ENCODE measurements at places on chromosomes 16 and 17.

DNA sequence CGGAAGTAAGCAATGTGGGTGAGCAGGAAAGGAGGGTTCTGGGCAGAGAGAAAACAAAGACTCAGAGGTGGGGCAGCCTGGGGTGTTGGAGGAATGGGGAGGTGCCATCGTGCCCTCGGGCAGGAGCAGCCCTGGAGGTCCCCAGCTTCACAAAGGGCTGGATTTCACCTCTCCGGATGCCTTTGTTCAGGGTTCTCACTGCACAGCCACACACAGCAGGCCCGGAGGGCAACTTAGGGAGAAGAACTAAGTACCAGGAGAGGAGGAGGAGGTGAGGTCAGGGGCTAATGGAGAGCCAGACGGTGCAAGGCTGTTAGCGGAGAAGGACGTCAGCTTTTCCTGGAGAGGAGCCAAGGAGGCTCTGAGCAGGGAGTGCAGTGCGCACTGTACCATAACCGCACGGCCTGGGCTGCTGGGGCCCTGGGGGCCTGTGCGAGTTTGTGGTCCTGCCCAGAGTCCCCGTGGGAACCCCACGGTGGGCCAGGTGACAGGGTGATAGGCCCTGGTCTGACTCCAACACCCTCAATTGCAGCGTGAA is 9.3 kb downstream of the ARRB2 start:
- no peak for DNase-seq

- DNase-seq, result no peak
These were observed 37.9 kb upstream of the METTL16 start for GRCh38 chr17:2549392-2550211.

DNA sequence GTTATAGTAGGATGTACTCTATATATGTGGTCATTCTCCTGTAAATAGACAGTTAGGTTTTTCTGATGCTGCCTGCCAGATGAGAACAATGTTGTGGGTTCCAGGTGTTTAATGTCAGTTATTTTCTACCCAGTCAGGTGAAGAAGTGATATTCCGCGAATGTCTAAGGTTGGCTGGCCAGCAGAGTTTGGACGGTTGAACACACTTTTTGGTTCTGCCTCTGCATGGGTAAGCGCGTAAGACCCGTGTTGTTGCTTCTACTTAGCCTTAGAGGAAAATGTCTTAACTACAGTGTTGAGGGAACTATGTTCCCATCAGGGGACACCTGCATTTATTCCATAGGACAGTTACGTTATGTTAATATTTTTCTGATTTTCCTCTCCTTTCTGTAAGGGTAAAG is 162.6 kb downstream of the MAP2K6 start:
- no peak for DNase-seq

GRCh38 chr16:13453938-13454553 is 465.9 kb upstream of the ERCC4 start:
- peak; percentile 16 for DNase-seq

DNA sequence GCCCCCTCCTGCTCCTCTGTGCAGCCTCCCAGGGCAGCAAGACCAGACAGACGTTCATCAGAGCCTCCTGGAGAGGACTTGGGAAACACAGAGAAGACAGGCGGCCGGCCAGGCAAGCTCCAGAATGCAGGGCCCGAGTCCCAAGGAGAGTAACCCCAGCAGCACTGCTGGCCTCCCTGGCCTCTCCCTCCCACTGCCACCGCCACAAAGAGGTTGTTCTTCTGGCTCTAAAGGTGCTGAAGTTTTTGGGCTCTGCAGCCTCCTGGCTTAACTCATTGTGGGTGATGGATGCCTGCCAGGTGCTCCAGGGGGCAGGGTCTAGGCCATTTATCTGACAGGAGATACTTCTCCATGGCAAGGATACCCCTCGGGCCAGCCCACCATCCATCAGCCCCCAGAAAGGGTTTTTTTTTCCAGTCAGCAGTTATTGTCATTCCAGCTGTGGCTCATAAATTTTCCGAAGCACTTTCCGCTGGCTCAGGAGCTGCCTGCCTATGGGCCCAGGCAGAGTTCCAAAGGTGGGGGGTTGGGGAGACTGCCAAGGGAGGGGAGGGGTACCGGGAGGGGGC is 32.0 kb upstream of the MRPS23 start:
- no peak for DNase-seq

- DNase-seq, result no peak
These were observed 129.6 kb upstream of the TNRC6C start for GRCh38 chr17:77828749-77829539.

GRCh38 chr16:69563605-69564580 is 1.9 kb upstream of the NFAT5 start:
- DNase-seq, result peak; percentile 55

GRCh38 chr16:22369221-22369811 is 5.1 kb downstream of the CDR2 start:
- DNase-seq, result peak; percentile 54

DNA sequence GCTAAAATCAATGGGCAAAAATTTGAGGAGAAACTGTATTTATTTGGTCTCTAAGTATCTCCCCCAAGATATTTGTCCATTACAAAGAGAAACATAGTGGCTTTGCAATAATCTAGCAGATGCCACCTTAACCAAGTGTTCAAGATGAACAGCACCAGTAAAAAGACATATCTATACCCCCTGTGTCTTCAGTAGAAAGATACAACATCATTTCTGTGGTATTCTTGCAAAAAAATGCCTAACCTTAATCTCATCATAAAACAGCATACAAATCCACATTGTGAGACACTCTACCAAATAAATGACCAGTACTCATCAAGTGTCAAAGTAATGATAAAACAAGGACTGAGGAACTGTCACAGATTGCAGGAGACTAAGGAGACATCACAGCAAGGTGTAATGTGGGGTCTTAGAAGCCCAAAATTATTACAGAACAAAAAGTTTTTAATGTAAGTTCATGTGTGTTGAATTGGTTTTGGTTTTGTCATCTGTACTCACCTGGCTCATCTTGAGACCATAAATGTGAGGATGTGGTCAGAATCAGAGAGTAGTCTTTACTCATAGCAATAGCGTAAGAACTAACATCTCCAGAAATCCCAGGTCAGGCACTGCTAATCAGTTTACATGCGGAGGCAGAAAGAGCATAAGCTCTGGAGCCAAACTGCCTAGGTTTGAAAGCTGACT is 77.2 kb downstream of the AATF start:
- no peak for DNase-seq

GRCh38 chr17:18860161-18860972 is 2.4 kb downstream of the PRPSAP2 start:
- DNase-seq, result no peak

GRCh38 chr16:3202903-3203539 is 15.0 kb downstream of the OR1F1 start:
- DNase-seq, result no peak

- no peak for DNase-seq
These were observed 236.0 kb downstream of the IRF8 start for GRCh38 chr16:86134802-86135461.

- no peak for DNase-seq
These were observed 97.3 kb upstream of the ZNF469 start for GRCh38 chr16:88285514-88285822.

- no peak for DNase-seq
These were observed 36.6 kb downstream of the TMEM11 start for GRCh38 chr17:21177401-21177800.

DNA sequence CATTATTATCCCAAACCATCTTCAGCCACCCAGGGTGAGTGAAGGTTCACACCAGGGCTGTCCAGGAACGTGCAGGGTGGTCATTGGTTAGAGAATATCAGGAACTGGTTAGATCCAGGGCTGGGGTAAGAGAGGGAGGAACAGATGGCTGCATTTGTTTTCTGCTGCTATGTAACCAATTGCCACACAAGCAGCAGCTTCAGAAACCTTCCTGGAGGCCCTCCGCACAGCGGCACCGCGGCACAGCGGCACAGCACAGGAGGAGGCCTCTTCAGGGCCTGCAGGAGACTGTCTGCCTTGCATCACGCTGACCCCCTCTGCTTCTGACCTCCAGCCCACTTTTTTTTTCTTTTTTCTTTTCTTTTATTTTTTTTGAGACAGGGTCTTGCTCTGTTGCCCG is 86.1 kb downstream of the KCNJ12 start:
- no peak for DNase-seq

GRCh38 chr16:4886151-4886550 is 38.9 kb downstream of the UBN1 start:
- DNase-seq, result no peak

DNA sequence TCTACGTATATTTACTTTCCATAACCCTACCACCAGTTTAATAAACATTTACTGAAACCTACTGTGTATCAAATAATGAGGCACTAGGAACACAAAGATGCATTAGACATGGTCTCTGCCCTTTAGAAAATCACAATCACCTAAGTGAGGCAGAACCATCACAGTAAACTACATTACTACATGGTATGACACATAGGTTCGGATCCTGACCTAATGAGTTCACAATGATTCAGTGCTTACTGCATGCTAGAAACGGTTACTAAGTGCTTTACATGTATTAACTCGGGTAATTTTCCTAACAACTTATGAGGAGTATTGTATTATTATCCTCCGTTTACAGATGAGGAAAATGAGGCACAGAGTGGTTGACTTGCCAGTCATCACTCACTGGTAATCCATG is 5.2 kb upstream of the SYNRG start:
- no peak for DNase-seq

DNA sequence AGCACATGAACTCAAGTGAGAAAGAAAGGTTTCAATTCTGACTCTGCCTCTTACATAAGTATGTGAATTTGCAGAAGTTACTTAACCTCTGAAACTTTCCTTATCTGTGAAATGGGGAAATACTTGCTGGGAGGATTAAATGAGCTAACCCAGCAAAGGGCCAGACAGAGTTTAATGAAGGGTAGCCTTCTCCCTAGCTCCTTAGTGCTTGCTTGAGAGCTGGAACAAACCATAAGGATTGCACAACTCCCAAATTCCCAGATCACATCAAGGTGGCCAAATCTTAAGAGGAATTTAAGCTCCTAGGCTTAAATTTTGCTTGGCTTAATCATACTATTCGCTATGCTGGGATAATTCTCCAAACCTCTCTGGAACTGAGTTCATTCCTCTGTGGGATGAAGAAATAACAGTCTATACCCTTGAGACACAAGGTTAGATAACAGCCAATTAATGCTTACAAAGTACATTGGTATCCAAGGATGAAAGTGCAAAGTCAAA is 11.8 kb upstream of the WSB1 start:
- DNase-seq, result peak; percentile 72

GRCh38 chr16:70573451-70574121 is 50.0 kb downstream of the SF3B3 start:
- no peak for DNase-seq

DNA sequence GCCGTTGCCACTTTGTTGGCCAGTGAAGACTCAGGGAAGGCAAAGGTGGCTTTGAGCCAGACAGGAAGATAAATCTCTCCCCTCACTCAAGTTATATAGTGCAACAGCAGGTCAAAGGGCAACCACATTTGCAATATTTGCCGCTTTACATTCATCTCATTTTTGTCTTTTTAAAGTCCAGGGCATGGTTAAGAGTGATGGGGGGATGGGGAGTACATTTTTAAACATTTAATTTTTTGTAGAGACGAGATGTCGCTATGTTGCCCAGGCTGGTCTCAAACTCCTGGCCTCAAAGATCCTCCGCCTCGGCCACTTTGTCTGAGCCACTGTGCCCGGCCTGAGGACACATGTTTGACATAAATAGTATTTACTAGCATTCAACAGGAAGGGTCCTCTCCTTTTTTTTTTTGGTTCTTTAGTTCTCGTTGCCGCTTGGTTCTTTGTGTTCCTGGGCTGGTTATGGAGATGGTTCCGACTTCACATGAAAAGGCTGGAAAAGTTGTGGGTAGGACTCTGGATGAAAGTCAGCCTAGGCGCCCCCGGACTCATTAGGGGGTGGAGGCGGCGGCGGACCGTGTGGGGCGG is 95.7 kb downstream of the RAB11FIP4 start:
- DNase-seq, result no peak

DNA sequence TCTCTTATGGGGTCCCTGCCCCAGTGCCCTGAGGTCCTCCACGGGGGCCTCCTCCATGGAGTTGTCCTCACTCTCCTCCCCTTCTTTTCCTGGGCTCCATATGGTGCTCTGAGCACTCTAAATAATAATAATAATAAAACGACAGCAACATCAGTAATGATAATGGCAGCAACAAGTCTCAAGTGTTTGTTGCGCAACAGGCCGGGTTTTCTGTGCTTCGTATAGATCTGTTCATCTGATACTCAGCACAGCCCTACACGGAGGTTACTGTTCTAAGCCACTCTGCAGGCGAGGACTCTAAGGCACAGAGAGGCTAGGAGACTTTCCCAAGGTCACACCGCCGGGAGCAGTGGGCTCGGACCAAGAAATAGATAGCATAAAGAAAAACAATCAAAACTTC is 13.7 kb downstream of the CIBAR2 start:
- no peak for DNase-seq

DNA sequence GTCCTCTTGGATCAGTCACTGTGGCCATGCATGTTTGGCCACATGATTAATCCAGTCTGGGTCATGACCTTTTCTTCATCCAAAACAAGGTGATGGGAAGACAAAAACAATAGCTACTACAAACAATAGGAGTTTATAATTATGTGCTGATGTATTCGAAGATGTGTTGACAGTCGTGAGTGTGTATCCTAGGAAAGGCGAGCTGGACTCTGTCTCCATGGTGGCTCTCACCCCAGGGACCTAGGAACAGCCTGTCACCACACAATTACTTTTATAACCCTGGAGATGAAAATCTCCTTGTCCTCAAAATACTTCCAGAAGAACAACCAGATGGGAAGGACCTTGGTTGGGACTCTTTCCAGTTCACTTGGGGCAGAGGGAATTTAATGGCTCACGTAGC is 9.8 kb upstream of the PLK1 start:
- no peak for DNase-seq

DNA sequence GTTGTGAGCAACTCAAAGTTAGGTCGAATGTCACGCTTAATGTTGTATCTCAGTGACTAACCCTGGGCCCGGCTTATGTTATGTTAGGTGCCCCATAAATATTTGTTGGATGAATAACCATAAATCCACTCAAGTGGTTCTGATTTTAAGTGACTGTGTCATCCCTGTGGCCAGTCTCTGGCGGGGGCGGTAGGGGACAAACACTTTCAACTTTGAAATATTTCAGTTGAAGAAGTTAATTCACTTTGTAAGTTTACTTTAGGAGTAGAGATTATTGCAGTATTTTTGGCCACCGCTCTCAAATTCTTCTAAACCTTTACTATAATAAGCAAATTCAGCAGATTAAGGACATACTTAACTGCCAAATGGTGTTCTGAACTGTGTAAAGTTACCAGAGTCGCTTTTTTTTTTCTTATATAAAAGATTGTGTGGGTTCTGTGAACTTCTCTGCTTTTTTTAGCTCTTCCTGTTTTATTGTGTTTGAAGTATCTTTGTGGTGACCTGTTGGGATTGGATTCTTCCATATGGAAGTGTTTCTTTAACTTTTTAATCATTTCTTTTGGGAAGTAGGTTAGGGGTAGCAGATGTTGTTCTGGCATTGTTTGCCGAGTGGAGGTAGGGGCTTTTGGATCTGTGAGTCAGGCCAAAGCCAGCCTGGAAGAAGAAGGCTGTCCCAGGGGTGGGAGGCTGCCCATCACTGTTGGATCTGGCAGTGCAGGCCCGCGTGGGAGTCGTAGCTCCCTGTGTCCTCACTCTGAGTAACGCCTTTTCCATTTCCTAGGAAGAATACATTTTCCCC is 61.4 kb upstream of the TBX2 start:
- DNase-seq, result no peak

DNA sequence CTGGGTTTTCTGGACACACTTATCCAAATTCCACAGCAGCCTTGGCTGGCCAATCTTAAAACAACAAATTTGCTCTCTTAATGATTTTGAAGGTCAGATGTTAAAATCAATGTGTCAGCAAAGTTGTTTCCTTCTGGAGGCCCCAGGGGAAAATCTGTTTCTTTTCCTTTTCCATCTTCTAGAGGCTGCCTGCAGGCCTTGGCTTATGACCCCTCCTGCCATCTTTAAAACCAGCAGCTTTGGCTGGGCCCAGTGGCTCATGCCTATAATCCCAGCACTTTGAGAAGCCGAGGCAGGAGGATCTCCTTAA is 3.0 kb downstream of the LGALS9 start:
- DNase-seq, result no peak
